Fibroblast of skin of scalp (primary cell): ENCODE measurements at places on chromosomes 3 and 15.

DNA sequence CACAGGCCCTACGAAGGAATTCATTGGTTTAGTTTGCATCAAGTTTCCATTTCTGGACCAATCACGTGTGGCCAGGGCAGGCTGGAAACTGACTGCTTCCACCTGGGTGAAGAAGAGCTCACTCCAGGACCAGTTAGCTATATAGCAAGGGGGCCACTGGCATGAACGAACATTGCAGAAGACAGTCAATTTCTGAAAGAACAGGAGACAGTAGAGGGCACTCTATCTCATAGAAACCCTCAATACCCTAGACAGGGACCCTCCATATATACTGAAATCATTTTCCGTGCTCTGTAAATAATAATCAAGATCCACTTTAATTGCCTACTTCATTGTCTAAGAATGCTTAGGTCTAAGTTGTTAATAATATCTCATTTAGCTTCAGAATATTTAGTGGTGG lies 215.6 kb downstream of the CADPS start:
- DNase-seq: no peak

GRCh38 chr3:18445401-18446148 lies 20.4 kb upstream of the SATB1 start:
- DNase-seq: no peak

GRCh38 chr3:170372190-170372879 lies 14.8 kb downstream of the SKIL start:
- DNase-seq: no peak

- DNase-seq: peak; percentile 95
Measured at GRCh38 chr3:79167651-79168416, 600.0 kb downstream of the ROBO1 start.

DNA sequence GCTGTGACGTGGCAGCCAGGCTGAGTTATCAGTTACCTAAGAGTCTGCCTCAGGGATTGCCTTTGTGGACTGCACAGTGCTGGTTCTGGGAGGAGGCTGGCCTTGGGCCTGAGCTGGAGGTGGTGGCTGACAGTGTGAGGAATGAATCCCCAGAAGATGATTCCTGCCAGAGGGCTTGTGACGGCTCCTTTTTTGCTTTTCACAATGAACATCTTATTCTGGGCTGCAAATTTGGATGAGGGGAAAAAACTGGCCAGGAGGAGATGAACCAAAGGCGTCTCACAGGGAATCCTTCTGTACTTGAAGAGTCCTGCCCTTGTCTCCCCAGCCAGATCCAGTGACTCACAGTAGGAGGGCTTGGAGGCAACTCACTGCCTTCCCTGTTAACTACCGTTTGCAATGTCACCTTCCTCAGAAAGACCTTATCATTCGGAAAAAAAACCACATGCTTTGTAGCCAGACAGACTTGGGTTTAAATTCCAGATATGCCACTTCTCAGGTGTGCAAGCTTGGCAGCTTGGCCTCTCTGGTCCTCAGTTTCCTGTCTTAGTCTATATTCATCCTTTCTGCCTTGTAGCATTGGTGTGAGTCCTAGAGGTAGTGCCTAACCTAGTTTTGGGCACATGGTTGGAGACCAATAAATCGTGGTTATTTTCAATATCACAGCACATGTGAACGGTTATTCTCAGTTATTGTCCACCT lies 19.1 kb downstream of the ST6GAL1 start:
- DNase-seq: no peak

- no peak for DNase-seq
Measured at GRCh38 chr3:171345107-171345843, 114.9 kb downstream of the TNIK start.

DNA sequence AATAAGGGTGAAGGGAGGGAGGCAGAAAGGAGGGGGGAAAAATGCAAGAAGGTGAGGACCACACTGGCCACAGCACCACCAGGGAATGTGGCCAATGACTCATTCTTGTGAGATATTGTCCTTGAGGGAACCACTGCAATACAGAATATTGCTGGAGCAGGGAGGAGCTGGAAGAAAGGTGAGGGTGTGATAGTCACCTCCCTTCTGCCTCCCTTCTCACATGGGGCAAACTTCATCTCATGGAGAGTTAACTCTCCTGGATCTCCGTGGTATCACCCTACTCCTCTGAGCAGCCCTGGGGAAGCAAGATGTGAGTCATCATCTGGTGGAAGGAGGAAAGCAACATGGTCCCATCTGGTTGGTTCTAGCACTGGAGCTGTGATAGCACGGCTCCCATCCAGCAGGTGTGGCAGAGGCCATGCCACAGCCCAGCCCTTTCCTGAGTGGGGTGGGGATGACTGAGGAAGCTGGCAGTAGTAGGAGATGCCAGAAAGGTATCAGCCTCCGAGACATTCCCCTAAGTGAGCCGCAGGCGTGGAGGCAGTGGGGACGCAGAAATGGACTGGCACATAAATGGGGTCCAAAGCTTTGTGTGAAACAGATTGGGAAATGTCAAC lies 115.9 kb upstream of the LPP start:
- peak; percentile 33 for DNase-seq

DNA sequence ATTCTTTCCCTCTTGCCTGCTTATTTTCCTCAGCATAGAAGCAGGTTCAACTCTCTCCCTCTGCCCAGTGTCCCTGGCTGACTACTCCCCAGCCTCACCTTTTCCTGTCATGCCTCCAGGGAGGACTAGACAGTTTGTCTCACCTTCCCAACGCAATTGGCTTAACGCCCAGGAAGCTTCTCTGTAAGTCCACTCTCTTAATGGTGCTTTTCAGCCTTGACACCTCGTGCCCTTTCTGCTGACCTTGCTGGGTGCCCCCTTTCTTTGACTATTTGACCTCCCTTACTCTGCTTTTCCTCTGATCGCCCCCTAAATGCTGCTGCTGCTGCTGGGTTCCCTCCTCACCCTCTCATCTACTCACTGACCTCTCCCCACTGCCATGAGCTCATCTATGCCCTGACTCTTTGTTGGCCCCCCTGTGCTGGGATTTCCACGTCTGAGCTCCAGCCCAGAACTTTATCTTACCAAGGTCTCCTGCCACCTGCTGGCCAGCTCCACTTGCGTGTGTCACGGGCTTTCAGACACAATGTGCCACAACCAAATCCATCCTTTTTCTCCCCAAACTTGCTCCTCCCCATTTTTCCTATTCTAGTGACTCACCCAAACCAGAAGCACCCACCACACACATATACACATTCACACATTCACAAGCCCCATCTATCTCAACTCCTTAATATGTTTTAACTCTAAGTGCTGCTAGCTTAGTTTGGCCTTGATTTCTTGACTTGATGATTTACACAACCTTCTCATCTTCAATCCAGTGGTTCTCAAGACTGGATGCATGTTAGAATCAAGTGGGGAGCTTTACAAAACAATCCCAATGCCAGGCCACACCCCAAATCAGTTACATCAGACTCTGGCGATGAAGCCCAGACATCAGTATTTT lies 16.6 kb downstream of the EPB42 start:
- peak; percentile 78 for DNase-seq

DNA sequence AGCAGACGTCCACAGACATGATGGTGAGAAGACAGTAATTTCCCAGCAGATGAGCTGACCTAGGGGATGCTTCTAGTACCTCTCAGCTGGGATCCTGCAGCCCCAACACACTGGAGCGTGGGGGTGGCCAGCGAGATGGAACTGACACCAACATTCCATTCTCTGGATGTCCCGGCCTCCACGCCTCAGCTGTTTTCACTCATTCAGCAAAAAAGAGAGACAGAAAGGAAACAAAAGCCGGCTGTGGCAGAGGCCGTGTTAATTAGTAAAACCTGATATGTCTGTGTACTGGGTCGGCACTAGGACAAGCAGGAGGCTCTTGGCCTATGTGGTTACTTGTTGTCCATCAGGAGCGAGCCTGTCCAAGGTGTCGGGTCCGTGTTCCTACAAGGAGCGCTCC lies 82.6 kb upstream of the MYZAP start:
- DNase-seq: peak; percentile 55

DNA sequence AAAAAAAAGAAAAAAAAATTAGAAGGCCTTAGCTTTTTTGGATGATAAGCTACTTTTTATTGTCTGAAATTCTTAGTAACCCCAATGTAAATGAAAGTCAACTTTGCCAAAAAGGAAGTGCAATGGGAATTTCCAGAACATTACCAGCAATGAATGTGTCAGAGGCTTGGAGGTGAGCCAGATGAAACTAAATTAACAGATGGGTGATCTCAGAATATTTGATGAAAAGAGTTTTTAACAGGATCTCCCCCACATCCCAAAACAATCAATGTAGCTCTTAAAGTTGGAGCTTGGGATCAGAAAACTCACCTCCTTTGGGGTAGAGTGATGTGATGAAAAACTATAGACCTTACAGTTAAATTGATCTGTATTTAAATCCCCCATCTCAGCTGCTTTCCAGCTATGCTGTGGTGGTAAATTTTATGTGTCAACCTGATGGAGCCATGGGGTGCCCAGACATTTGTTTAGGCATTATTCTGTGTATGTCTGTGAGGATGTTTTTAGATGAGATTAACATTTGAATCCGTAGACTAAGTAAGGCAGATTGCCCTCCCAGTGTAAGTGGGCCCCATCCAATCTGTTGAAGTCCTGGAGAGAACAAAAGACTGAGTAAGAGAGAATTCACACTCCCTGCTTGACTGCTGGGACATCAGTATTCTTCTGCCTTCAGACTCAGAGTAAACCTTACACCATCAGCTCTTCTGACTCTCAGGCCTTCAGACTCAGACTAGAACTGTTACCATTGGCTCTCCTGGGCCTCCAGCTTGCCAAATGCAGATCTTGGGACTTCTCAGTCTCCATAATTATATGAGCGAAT lies 84.3 kb upstream of the TNFSF10 start:
- DNase-seq: peak; percentile 84

- DNase-seq: no peak
Measured at GRCh38 chr3:51392355-51393133, 1.5 kb downstream of the RBM15B start.

- no peak for DNase-seq
Measured at GRCh38 chr3:81521855-81522254, 239.6 kb downstream of the GBE1 start.

- no peak for DNase-seq
Measured at GRCh38 chr3:188383748-188384147, 229.8 kb downstream of the LPP start.

DNA sequence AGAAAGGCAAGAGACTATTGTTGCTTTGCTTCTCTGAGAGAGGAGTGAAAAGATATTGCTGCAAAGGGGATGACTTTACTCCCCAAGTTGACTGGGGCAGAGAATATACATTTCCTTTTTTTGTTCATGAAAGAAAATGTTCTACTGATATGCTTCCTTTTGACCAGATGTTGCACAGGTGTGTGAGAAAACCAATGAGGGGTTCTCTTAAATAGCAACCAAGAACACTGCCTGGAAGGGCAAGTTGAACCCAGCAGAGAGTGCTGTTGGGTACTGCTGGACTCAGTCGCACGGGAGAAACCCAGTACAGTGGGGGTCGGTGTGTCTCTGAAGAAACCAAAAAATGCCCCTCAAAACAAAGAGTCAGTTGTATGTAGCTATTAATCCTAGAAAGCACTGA lies 101.2 kb downstream of the CHST2 start:
- no peak for DNase-seq

- peak; percentile 96 for DNase-seq
Measured at GRCh38 chr3:177934001-177934891, 602.0 kb upstream of the KCNMB2 start.

DNA sequence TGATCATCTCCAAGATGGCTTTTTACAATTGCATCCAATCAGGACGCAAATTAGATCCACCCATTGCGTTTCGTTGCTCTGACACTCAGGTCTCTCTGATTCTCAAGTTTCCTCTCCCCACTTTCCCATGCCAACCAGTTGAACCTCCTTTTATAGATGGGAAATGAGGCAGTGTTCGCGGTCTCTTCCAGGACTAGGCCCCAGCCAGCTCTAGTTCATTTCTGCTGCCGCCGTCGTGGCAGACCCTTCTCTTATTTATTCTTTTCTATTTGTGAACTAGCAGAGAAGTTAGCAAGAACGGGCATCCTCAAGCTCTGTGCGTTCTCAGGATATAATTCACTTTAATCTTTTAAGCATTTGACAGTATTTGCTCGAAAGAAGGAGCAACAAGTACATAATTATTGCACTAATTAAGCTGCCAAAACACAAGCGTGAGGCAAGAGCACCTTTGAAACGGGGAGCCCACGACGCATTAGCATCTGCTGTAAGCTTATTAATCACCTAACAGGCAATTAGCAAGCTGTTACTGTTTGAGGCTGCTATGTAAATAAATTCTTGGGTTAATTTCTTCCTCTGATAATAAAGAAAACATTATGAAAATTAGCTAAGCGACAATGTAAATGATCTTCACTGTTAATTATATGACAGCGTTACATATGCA lies 246.4 kb upstream of the TLE3 start:
- no peak for DNase-seq

- DNase-seq: no peak
Measured at GRCh38 chr3:104582092-104582491, 784.6 kb upstream of the ALCAM start.

DNA sequence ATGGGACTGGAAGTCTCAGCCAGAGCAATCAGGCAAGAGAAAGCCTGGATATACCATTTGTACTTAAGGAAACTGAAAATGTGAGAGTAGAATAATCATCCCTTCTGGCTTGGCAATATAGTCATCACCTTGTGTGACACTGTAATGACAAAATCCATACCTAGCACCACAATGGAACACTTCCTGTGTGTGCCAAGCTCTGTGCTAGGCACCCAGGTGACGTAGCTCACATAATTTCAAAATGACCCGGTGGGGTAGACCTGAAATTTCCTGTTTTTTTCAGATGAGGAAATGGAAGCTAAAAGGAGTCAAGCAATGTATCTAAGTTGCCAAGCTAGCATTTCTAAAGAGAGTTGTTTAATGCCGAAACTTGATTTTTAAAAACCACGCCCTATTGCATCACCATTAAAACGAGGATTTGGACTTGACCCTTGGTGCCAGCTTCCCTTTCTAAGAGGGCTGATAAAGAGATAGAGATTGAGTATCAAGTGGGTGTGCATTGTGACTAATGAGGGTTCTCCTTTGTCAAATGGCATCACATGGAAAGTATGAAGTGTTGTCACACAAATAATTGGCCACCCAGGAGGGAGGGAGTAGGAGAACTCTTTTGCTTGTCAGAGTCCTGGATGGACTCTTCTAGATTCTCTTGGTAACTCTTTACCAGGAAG lies 141.3 kb upstream of the PDZRN3 start:
- DNase-seq: no peak

DNA sequence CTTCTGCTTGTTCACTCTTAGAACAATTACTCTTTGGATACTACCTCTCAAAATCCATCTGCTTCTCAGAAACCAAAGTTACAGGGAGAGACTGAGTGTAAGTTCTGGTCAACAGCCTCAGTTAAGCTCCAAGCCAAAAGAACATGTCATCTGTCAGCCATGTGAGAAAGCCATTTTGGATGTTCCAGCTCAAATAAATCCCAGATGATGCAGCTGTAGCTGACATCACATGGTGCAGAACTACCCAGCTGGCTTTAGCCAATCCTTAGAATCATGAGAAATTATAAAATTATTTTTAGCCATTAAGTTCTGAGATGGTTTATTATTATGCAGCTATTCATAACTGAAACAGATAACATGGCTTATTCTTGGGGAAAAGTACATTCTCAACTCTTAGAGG lies 696.0 kb downstream of the ZNF385D start:
- DNase-seq: no peak

- no peak for DNase-seq
Measured at GRCh38 chr3:168127466-168127865, 31.7 kb upstream of the GOLIM4 start.

GRCh38 chr3:34001022-34001421 lies 202.6 kb downstream of the PDCD6IP start:
- no peak for DNase-seq
